ENCODE measurements at places on chromosomes 16 and 17. TPM values are rescaled to one million over a fixed set of nuclear protein-coding genes. Genes with fewer than 3 reads are reported as not detected.

GRCh38 chr16:86722970-86723369 lies 144.6 kb downstream of the FOXL1 start:
- DNase-seq: no peak

DNA sequence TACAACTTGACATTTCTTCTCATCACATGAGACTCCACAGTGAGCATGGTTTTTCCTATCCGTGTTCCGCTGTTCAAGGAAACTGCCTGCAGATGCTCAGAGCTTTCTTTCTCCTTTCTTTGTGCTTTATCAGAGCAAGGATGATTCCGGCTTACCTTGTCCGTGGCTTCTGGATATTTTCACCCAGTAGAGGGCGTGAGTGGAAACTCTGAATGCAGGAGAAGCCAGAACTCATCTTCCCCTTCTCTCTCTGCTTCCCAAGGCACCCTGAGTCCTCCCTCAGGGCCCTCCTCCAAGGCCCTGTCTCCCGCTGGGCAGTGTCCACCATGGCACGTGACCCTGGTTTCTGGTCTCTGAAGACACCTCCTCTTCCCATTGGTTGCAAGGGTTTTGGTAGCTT lies 721.1 kb upstream of the RBFOX1 start:
- DNase-seq: no peak

GRCh38 chr17:5049314-5049841 lies 14.2 kb upstream of the SLC52A1 start:
- DNase-seq: no peak

DNA sequence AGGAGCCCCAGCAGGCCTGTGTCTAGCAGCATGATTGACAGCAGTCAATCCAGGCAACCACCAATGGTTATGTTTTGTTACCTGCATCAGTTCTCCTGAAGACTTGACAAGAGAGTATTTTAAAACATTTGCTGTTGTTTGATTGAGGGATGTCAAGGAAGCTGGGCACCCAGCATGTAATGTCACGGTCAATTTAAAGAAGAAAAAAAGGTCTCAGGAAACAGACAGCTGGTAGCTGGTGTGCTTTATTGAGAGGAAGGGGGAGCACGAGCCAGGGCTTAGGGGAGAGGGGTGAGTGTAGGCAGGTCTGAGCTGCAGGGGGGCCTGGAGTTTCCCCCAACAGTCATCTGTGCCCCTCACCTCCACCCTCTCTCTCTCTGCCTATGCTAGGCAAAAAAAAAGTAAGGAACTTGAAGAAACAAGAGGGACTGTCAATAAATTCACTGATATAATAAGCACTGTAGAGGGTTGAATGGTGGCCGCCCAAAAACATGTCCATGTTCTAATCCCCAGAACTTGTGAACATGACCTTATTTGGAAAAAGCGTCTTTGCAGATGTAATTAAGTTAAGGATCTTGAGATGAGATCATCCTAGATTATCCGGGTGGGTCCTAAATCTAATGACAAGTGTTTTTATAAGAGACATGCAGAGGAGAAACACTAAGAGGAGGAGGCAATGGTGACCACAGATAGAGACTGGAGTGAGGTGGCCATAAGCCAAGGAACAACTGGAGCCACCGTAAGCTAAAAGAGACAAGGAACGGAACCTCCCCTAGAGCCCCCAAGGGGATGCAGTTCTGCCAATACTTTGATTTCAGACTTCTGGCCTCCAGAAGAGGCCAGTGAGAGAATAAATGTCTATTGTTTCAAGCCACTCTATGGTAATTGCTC lies 14.5 kb downstream of the TSPOAP1 start:
- no peak for DNase-seq

GAS7 gene
- total RNA-seq: 12.6 TPM

All from G401 (cell line).